ENCODE measurements at places on chromosomes 7 and 10. TPM values are rescaled to one million over a fixed set of nuclear protein-coding genes. Genes with fewer than 3 reads are reported as not detected.

The PPP1R3C gene
- total RNA-seq, result 12.6 TPM

The MYL10 gene
- total RNA-seq, result not detected

The RBM20 gene
- total RNA-seq, result 2.7 TPM

The LBX1 gene
- total RNA-seq, result not detected

DNA sequence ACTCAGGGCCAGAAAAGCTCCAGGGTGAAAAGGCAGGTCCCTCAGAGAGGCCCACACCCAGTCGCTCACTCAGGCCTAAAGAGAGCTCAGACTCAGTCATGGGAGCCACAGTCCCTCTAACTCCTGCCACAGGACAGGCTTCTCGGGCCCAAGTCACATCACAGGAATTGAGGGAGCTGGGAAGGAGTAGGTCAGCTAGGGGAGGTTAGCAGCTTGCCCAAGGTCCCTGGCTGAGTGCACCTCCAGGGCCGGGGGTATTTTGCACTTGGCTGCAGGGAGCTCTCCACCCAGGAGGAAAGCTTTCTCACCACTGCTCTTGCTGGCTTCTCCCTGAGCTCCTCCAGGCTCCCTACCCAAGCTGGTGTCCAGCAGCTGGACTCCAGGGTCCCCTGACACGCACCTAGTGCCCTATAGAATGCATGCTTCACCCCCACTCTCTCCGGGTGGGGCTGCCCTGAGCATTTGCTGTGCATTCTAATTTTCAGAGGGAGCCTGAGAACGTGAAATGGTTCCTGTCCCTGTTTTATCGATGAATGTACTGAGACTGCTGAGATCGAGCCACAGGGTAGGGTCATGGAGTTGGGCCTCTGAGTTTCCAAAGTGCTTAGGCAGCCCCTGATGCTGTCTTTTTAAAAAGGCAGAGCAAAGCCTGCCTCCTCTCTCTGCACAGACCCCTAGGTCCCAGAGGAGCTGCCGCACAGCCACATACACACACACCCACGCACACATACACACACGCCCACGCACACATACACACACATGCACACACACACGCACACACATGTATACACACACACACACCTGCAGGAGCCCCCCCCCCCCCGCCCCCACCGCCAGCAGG lies 37.9 kb upstream of the RET start:
- DNase-seq, result peak; percentile 8

DNA sequence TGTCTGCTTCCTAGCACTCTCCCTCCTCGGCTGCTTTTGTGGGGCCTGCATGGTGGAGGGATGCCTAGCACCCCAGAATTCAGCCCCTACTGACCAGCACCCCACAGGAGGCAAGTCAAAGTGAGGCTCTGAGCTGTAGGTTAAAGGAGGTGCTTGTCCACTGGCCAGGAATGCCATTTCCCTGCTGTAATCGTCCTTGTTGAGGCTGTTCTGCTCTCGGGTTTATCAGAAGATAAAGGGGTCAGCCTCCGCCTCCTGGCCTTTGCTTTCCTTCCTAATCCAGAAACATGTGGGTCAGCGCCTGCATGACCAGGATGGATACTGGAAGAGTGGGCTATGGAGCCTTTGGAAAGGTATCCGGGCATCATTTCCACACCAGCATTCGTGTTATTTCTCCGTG lies 98.9 kb downstream of the MKI67 start:
- DNase-seq, result no peak

- no peak for DNase-seq
These were observed 29.3 kb downstream of the PTPN12 start for GRCh38 chr7:77566421-77566820.

DNA sequence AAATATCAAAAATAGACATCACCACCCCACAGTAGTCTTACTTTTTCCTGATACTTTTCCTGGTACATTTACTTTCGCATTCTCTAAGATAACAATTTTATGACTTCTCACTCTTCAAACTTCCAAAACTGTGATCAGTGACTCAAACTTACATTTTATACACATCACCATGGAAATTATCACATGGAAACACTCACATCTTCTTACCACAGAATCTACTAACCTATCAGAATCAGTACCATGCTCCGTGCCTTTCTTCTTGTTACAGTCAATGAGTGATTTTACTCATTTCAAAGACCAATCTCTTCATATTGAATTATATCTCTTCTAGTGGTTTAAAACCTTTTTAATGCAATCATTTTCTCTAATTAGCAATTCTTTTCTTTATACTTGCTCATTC lies 120.3 kb downstream of the PTEN start:
- no peak for DNase-seq

- no peak for DNase-seq
These were observed 486.3 kb upstream of the PCDH15 start for GRCh38 chr10:55287346-55287745.

DNA sequence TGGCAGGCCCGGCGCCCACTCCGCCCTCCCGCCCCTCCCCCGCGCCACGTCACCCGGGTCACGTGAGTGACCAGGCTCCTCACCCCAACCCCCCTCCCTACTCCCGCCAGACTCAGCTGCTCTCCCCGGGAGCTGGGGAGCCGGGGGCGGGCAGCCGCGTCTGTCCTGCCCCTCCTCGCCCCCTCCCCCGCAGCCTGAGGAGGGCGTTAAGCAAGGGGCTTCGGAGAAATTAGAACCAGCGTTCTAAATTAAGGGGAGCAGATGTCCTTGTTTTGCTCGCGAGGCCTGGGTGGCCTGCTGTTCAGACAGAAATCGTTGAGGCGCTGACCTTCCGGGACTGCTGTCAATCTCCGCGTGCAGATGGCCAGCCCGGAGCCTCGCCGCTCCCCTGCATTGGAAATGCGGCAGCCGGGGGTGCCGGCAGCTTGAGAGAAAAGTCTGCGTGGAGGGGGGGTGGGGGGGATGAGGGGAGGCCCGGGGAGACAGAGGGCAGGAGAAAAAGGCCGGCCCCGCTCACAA lies 102.2 kb upstream of the ZNF438 start:
- DNase-seq, result peak; percentile 95

- DNase-seq, result no peak
These were observed 74.0 kb downstream of the INHBA start for GRCh38 chr7:41628901-41629300.

DNA sequence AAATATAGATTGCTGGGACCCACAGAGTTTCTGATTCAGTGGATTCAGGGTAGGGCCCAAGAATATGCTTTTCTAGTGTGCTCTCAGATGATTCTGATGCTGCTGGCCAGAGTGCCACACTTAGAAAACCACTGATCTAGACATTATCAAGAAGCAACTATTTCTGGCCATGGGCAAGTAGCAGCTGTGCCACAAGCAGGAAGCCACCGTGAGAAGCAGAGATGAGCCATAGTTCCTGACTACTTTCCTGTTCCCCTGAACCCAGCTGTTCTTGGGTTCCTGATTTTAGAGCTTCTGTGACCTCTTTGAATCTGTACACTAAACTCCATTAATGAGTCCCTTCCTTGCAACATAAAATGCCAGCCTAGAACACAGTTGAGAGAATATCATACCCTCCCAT lies 38.1 kb upstream of the PIK3AP1 start:
- DNase-seq, result peak; percentile 27

GRCh38 chr10:11115337-11115736 lies 97.7 kb downstream of the CELF2 start:
- DNase-seq, result no peak

DNA sequence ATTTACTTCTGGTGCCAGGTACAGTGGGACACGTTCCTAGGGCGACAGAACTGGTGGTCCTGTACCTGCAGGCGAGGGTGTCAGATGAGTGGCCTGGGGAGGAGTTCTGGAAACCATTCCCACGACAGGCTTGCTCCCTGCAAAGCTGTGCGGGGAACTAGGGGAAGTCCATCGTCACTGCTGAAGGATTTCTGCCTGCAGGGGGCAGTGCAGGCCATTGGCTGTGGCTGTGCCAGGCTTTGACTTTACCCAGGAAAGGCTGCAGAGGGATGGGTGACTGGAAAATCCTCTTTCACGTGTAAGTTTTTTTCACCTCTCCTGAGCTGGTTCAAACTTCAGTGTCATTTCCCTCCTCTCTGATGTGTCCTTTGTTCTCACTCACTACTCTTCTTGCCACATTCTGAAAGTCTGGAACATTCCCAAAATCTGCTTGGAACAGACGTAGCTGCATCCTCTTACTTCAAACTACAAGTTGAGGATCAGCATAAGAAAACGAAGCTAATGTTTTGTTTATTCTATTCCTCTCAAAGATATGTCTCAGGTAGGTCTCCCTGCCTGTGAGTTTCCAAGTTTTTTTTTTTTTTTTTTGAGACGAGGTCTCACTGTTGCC lies 126.5 kb downstream of the SH2D4B start:
- DNase-seq, result no peak

GRCh38 chr10:71978476-71978875 lies 14.3 kb downstream of the CHST3 start:
- no peak for DNase-seq

- DNase-seq, result no peak
These were observed 51.4 kb downstream of the HECW1 start for GRCh38 chr7:43163885-43164284.

GRCh38 chr10:112261281-112261822 lies 21.8 kb upstream of the TECTB start:
- DNase-seq, result no peak

DNA sequence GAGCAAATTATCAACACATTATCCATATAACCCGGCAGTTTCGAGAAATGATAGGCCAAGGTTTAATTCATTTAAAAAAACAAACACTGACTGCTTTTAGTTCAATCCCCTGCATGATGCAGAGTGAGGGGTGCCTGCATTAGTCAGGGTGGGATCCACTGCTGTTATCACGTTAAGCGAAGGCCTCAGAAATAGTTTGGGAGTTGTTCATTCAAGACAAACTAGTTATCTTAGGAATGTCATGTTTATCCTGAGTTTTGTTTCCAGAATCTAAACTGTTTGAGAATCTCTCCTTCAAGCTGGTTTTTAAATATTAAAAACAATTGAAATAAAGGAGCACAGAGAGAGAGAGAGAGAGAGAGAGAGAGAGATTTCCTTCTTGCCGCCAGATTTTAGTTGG lies 36.6 kb upstream of the PFKP start:
- DNase-seq, result no peak

GRCh38 chr10:75547391-75548298 lies 116.2 kb downstream of the LRMDA start:
- DNase-seq, result no peak
